Epithelial cell of esophagus (primary cell): ENCODE measurements at places on chromosomes 11 and 22.

DNA sequence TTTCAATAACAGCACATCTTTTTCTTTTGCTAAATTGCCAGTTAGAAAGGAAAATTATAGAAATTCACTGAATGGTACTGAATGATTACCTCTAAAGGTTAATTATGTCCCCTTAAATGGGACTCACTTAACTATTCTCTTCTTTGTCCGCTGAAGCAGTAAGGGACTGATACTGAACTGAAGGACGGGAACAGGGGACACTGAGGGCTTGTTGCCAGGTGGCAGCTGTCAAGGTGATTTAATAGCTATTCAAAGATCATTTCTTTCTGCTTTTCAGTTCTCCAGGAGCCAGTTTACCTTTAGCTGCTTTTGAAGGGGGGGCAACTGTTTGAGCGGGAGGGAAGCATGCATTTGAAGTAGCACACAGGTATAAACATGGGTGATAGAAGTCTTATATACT, 325.4 kb upstream of the CCDC90B start:
- DNase-seq: no peak

DNA sequence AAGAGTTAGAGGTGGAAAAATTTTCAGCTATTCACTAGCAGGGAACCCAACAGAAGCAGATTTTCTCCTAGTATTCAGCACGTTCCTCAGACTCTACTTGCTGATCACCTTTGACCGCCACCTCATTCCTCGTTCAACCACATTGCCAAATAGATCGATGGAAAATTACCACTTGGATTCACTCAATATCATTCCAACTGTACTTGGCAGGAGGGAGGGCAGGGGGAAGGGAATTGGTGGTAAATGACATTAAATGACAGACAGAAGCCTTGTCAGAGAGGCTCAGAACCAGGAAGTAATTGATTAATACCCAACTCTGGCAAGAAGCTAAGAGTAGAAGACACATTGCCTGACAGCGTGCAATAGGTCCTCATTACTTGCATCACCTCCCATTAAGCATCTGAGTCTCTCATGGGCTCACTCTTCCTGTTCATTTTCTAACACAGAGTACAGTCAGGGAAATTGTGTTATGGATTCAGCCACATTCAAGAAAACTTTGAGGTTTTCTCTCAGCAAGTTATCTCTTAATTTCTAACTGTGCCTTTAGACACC, 240.5 kb upstream of the FAT3 start:
- no peak for DNase-seq

GRCh38 chr11:60926500-60926899, 2.2 kb downstream of the TMEM132A start:
- no peak for DNase-seq

GRCh38 chr11:75767228-75767572, 1.4 kb upstream of the DGAT2 start:
- no peak for DNase-seq

DNA sequence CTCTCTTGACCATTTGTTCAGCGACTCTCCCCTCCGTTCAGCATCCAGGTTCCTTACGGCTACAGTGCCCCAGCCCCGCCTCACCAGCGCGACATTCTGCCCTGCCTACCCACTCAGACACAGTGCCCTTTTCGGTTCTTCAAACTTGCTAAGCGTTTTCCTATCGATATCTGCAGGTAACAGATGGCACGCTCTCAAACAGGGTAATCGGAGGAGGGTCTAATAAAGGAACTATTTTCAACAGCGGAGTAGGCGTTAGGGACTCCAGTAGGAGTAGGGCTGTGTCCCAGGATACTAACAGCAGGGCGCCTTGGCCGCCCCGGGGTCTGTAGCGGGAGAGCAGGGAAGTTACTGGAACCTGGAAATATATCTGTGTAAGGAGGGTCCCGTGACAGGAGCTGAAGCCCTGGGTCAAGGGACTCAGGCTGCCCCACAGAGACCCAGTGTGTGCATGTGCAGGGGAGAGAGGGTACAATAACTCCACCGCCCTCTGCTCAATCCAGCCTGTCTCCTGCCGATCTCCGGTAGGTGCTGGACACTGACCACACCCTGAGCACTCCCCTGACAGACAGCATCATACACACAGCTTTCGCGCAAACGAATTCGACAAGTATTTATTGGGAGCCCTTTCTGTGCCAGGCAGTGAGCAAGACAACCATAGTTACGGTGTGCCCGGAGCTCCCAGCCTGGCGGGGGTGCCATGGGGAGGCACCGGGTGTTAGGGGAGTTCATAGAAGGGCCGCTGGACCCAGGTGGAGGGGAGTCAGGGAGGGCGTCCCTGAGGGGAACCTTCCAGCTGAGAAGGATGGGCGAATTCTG, 2.1 kb downstream of the KLHL35 start:
- DNase-seq: no peak

GRCh38 chr22:29074276-29074772, 1.5 kb downstream of the KREMEN1 start:
- no peak for DNase-seq

DNA sequence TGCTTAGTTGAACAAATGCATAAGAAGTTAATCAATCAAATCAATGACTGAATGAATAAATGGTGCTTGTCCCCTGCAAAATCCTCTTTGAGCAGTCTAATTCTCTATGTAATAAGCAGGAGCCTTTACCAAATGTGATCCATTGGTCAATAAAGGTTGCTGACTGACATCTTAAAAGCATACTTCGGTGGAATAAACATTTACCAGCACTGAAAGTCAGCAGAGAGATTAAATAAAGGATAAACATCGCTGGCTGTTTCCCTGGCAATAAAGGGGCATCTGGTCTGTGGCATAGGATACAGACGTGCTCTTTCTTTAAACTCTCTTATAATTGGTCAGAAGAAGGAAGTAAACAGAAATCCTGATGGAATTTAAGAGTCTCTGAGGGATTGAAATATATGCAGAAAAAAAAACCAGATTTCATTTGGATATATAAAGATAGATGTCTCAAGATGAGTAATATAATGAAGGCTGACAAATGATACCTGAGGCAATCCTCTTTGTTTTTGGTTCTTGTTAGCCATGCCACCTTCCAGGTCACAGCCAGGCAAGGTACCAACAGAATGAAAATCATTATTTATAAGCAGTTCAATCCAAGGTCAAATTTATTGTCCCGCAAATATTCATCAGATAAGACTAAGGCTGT, 578.4 kb upstream of the CCDC90B start:
- no peak for DNase-seq

DNA sequence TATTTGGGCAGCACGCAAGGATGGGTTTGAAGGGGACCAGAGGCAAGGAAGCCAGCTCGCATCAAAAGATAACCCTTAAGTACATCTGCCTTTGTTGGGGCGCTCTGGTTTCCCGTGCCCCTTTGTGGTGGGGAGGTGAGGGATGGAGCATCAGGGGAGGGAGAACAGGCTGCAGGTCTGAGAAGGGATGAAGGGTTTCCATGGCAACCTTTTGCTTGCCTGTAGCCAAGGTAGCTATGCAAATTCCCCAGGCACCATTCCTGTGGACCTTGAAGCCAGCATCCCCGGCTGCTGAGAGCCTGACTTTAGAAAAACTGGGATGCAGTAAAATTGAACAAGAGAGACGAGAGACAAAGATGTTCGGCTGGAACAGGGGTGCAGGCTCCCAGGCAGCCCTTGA, 75.7 kb downstream of the SEZ6L start:
- DNase-seq: no peak

DNA sequence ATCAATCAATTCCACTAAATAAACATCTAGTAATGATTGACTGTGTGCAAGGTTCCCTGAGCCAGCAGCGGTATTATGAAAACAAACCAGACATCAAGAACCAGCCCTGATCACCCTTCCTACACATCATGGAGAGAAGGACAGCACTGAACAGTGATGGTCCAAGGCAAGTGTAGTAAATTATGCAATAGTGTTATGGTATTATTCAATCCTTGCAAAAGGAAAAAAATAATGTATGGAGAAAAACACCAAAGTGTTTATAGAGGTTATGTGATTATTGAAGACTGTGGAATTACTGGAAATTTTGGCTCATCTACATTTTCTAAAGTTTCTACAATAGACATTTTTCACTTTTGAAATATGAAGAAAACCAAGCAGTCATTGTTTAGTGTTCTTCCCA, 105.3 kb downstream of the RCN1 start:
- DNase-seq: no peak

- DNase-seq: no peak
These were observed 15.5 kb upstream of the MAPK11 start for GRCh38 chr22:50285568-50286229.

DNA sequence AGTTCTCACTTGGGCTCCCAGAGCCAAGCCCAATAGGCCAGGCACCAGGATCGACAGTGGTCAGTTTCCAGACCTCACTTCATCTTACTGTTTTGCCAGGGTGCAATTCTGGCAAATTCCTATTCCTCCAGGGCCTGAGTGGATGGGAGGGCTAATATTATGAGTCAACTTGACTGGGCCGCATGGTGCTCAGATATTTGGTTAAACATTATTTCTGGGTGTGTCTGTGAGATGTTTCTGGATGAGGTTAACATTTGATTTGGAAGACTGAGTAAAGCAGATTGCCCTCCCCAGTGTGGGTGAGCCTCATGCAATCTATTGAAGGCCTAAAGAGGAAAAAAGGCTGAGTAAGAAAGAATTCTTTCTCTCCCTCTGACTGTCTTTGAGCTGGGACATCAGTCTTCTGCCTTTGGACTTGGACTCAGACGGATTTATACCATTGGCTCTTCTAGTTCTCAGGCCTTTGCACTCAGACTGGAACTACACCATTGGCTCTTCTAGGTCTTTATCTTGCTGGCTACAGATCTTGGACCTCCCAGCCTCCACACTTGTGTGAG, 132.9 kb upstream of the ZBED5 start:
- peak; percentile 32 for DNase-seq

DNA sequence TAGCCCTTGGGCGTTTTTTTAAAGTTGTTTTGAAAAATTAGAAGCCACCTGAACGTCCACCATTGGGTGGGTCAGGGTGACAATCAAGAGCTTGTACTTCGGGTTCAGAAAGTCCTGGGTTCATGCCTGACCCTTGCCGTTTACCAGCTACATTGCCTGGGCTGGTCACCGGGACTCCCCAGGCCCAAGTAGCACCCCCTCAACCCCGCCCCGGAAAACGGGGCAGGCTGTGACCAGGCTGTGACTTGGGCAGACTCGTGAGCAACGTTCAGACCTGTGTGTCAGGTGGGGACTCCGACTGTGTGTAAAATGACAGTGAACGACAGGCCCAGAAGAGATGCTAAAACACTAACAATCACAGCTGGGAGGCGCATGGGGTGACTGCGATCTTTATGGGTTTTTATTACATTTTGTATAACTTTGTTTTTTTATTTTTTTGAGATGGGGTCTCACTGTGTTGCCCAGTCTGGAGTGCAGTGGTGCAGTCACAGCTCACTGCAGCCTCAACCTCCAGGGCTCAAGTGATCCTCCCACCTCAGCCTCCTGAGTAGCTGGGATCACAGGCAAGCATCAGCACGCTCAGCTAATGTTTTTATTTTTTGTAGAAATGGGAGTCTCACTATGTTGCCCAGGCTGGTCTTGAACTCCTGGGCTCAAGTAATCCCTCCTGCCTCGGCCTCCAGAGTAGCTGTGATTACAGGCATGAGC, 56.8 kb downstream of the TRMU start:
- DNase-seq: no peak

DNA sequence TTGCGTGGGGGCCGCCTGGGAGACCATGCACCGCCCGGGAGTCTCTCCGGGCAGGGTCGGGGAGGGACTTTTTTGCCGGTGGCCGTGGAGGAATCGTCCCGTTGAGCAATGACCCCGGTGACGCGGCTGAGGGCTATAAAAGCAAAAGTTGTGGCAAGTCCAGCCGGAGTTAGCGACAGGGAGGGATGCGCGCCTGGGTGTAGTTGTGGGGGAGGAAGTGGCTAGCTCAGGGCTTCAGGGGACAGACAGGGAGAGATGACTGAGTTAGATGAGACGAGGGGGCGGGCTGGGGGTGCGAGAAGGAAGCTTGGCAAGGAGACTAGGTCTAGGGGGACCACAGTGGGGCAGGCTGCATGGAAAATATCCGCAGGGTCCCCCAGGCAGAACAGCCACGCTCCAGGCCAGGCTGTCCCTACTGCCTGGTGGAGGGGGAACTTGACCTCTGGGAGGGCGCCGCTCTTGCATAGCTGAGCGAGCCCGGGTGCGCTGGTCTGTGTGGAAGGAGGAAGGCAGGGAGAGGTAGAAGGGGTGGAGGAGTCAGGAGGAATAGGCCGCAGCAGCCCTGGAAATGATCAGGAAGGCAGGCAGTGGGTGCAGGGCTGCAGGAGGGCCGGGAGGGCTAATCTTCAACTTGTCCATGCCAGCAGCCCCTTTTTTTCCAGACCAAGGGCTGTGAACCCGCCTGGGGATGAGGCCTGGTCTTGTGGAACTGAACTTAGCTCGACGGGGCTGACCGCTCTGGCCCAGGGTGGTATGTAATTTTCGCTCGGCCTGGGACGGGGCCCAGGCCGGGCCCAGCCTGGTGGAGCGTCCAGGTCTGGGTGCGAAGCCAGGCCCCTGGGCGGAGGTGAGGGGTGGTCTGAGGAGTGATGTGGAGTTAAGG, at the start of gene NEAT1:
Gene NEAT1, plus strand, starts transcription at position 166 of the 883 bp plus-strand sequence.
- DNase-seq: peak; percentile 84

GRCh38 chr11:118200901-118201680, 23.7 kb downstream of the JAML start:
- no peak for DNase-seq

- no peak for DNase-seq
These were observed 13.5 kb upstream of the EFCAB6 start for GRCh38 chr22:43825651-43826050.

DNA sequence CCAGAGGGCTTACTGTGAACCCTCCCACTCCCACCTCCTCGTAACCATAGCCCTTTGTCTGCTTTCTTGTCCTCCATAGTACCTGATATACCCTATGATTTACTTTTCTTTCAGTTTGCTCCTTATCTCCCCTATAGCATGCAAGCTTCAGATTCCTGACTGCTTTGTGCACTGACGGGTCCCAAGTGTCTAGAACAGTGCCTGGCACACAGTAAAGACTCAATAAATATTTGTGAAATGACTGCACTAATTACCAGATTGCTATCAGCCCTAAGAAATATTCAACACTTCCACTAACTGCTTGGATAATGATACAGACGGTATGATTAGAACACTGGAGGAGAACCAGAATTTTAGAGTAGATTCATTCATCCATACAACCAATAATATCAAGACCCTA, 33.0 kb downstream of the ISX start:
- DNase-seq: no peak
